ENCODE measurements at places on chromosomes 6 and 20.

DNA sequence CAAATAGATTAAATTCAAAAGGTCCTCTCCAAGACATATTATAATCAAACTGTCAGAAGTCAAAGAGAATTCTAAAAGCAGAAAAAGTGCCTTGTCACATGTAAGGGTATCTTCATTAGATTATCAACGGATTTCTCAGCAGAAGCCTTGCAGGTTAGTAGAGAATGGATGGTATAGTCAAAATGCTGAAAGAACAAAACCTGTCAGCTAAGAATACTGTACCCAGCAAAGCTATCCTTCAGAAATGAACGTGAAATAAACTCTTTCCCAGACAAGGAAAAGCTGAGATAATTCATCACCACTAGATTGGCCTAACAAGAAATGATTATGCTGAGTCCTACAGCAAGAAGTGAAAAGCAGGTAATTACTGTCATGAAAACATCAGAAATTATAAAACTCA is 92.9 kb downstream of the STXBP5 start:
- H3K27me3 ChIP-seq: no peaks in the 10 kb centered on the region
- H3K27ac ChIP-seq: no peak overlapping the region
- H3K36me3 ChIP-seq: peaks cover 58% of the 10 kb centered on the region
- no peak for DNase-seq

DNA sequence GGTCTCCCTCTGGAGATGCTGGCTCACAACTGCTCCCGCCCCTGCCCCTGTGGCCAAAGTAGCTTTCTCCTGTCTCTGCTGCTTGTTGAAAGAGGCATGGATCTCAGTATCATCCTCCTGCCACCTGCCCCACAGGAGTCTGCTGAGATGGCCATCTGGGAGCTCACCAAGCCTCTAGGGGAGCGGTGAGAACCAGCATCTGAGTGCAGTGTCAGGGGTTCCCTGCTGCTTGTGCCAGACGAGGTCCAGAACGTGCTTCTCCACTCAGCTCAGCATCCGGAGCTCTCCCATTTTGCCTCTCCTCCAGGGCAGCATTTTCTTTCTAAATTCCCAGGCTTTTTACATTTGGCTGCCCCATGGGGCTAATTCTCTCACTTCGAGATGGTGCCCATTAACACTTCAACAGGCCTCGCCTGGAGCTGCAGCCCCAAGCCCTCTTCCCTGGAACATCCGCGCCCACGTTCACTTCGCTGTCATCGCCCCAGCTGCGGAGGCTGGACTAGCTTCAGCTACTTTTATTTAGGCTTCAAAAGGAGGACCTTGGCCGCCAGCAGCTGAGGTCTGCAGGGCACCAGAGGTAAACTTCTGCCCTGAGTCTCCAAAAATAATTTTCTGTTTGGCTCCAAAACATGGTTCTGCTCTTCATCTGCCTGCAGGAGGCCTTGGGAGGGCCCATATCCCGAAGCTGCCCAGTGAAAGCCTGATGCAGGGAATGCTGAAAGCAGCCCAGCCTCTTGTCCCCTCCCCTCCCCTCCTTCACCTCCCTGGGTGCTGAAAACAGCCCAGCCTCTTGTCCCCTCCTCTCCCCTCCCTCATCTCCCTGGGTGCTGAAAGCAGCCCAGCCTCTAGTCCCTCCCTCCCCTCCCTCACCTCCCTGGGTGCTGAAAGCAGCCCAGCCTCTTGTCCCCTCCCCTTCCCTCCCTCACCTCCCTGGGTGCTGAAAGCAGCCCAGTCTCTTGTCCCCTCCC is 25.2 kb upstream of the MLN start:
- no peak overlapping the region for H3K27ac ChIP-seq
- no peak overlapping the region for H3K4me3 ChIP-seq
- DNase-seq: no peak
- no peaks in the 10 kb centered on the region for H3K4me1 ChIP-seq
- H3K27me3 ChIP-seq: peaks cover 20% of the 10 kb centered on the region
- no peaks in the 10 kb centered on the region for H3K36me3 ChIP-seq

GRCh38 chr6:6392214-6393068 is 72.0 kb upstream of the F13A1 start:
- no peak overlapping the region for H3K4me3 ChIP-seq
- peaks cover 13% of the 10 kb centered on the region for H3K27me3 ChIP-seq
- H3K4me1 ChIP-seq: no peaks in the 10 kb centered on the region
- H3K27ac ChIP-seq: no peak overlapping the region
- H3K36me3 ChIP-seq: no peaks in the 10 kb centered on the region

- peaks cover 38% of the 10 kb centered on the region for H3K4me1 ChIP-seq
- peak; percentile 99 for DNase-seq
- H3K27ac ChIP-seq: peak within 1 kb of the TSS; percentile 99
- peaks cover 35% of the 10 kb centered on the region for H3K36me3 ChIP-seq
- peak within 1 kb of the TSS; percentile 87 for H3K4me3 ChIP-seq
- no peaks in the 10 kb centered on the region for H3K27me3 ChIP-seq
These were observed at the start of gene NUP153 for GRCh38 chr6:17706580-17707370. Gene NUP153 (minus strand): TSS chr6:17706925. CDS start chr6:17706387, 538 bp downstream.

- no peak overlapping the region for H3K4me3 ChIP-seq
- H3K27ac ChIP-seq: no peak overlapping the region
- peaks cover 10% of the 10 kb centered on the region for H3K36me3 ChIP-seq
- H3K27me3 ChIP-seq: peaks cover 34% of the 10 kb centered on the region
- peaks cover 2% of the 10 kb centered on the region for H3K4me1 ChIP-seq
These were observed 224.3 kb downstream of the LRFN2 start for GRCh38 chr6:40362859-40363258.

DNA sequence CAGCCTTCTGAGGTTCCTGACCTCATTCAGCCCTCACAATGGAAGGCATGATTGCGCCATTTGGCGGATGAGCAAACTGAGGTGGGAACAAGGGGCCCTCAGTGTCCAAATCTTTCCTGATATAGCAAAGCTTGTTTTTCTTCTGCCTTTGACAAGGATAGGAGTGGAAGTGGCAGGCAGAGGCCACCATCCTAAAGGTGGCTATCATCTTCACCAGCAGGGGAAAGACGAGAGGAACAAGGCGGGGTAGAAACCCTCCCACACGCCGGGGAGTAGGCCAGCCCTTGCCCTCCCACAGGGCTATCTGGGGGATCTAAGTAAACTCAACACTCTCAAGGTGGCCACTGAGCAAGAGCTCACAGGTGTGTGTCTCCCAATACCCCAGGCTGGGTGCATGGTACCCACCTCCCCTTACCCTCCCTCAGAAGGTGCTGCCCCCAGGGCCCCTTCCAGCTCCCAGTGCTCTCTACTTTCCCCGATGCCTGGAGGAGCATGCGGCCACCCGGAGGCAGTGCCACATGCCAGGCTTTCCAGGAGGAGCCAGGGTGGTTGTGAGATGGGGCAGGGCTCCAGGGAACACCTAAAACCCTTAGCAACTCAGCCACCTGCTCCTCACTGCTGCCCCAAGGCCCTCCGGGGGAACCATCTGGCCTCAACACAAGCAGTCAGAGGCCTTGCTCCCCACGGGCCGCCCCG is 11.2 kb downstream of the SPDEF start:
- no peaks in the 10 kb centered on the region for H3K36me3 ChIP-seq
- no peak overlapping the region for H3K27ac ChIP-seq
- DNase-seq: no peak
- H3K4me3 ChIP-seq: no peak overlapping the region
- no peaks in the 10 kb centered on the region for H3K27me3 ChIP-seq

Data from activated CD4-positive, alpha-beta T cell treated with anti-CD3 and anti-CD28 coated beads, Interleukin-2, amount 10 ng/mL, durations not matched to agents 7 days and 5 days (primary cell).